ENCODE measurements at places on chromosomes 13 and 19.

GRCh38 chr19:16398530-16399249 lies 73.1 kb downstream of the EPS15L1 start:
- no peak for DNase-seq

GRCh38 chr13:48235341-48236135 lies 2.5 kb downstream of the ITM2B start:
- no peak for DNase-seq

GRCh38 chr19:55087542-55087901 lies 11.9 kb downstream of the EPS8L1 start:
- DNase-seq = no peak

DNA sequence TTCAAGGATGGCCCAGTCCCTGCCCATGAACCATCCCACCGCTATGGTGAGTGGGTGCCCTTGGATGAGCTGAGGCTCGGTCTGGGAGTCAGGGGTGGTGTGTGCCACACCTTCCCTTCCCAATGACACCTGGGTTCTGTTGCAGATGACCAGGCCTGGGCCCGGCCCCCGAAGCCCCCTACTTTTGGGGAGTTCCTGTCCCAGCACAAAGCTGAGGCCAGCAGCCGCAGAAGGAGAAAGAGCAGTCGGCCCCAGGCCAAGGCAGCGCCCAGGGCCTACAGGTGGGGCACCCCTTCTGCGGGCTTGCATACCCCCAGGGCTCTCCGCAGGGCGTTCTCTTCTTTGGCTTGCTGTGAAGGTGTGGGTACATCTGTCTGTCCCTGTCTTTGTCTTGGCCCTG lies 4.3 kb upstream of the INAFM1 start:
- no peak for DNase-seq

- no peak for DNase-seq
Observed at GRCh38 chr19:29478578-29479565, 46.9 kb upstream of the VSTM2B start.

All from activated naive CD4-positive, alpha-beta T cell treated with Interleukin-2 at 50 U/mL for 16 hours (primary cell).